ENCODE measurements at places on chromosomes 2 and 18.
A peak's percentile ranks its signal among the peaks of the same experiment; 100 is the strongest.

GRCh38 chr2:237433920-237434676 lies 20.1 kb upstream of the COL6A3 start:
- peak; percentile 62 for DNase-seq

DNA sequence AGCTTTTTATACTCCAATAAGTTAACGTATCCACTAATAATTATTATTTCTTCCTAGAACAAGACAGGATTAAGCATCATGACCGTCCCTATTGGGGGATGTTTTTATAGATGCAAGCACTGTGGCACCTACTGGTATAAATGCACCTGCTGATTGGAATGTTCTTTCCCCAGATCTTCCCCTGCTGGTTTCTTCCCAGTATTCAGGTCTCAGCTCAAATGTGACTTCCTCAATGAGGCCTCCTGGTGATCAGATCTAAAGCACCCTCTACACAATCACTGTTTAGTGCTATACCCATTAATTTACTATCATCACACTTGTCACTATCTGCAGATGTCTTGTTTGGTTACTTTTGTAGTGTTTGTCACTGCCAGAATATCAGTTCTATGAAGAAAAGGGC lies 3.9 kb upstream of the TYMS start:
- no peak for DNase-seq

DNA sequence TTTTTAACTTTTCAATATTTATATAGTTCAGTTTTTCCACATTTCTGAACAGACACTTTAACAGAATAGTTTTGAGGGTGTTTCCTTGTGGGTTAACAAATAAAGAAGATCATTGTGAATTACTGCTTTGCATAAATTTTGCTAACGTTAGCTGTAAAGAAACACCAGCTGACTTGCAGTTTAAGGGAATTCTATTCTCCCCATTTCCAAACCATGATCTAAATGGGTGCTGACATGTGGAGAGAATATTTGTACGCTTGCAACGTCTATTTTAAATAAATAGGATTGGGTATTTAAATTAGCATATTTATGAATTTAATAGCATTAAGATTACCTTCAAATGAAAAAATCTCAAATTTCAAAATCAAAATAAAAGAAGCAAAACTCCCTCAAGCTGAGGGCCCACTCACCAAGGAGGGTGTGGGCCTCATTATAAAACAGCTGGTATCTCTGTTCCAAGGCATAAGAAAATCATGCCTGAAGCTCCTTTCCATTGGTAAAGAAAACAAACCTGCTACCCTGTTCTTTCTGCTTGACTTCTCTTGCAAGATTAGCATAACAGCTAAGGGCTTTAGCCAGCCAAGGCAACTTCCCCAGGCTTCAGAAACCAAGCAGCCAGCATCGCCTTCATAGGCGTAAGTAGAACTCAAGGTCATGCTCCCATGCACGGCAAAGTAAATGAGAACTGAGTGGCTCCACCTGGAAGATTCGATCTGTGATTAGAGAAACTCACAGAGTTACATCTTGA lies 3.2 kb downstream of the MRO start:
- no peak for DNase-seq

GRCh38 chr2:230668184-230668938 lies 44.3 kb upstream of the CAB39 start:
- DNase-seq = peak; percentile 63

GRCh38 chr2:223003191-223003590 lies 48.8 kb upstream of the KCNE4 start:
- no peak for DNase-seq

GRCh38 chr2:235497096-235497495 lies 3.3 kb downstream of the AGAP1 start:
- no peak for DNase-seq

- no peak for DNase-seq
Measured at GRCh38 chr2:52934323-52934898, 833.2 kb upstream of the CHAC2 start.

- DNase-seq = no peak
Measured at GRCh38 chr18:3248658-3249359, 1.2 kb downstream of the MYL12A start.

DNA sequence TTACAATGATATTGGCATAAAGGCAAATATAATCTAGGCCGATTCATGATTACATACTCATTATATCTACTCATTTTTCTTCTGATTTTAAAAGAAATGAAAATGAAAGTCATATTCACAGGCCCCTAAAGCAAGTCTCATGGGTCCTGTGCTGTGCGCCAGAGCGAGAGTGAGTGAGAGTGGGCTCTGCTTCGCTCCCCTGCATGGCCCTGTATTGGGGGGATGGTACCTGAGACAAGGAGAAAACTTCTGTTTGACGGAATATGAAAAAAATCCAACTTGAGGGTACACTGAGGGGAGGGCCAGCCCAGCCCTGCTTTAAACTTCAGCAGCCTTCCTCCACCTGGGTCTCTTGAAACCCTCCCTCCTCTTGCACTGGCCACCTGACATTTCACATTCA lies 81.4 kb upstream of the RGPD5 start:
- DNase-seq = no peak

GRCh38 chr2:126828051-126828450 lies 70.6 kb upstream of the TEX51 start:
- no peak for DNase-seq

DNA sequence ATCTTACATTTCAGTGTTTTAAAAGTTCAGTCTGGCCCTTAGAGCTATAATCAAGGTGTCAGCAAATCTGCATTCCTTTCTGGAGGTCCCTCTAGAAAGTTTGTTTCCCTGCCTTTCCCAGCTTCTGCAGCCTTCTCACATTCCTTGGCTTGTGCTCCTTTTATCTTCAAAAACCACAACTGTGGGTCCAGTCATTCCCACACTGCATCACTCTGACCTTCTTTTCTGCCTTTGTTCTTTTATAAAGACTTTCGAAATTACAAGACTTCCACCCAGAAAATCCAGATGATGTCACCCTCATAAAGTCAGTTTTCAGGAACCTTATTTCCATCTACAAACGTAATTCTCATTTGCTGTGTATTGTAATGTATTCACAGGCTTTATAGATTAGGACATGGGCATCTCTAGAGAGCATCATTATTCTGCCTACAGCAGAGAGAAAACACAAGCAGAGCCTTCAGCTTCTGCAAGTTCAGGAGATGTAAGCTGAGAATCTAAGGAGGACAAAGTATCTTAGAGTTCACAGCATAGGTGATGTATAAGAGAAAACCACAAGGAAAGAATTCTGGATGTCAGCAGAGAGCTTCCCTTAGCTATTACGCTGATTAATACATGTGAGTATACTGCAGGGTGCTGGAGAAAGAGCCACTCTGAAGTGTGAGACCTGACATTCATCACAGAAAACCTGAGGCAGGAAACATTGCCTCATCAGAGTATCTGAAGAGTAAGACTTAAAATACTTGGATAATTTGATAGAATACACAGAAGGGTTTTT lies 1100.2 kb downstream of the CBLN2 start:
- no peak for DNase-seq

- no peak for DNase-seq
Measured at GRCh38 chr2:134594399-134594798, 124.4 kb downstream of the TMEM163 start.

GRCh38 chr18:39776766-39777165 lies 2178.3 kb upstream of the PIK3C3 start:
- no peak for DNase-seq

DNA sequence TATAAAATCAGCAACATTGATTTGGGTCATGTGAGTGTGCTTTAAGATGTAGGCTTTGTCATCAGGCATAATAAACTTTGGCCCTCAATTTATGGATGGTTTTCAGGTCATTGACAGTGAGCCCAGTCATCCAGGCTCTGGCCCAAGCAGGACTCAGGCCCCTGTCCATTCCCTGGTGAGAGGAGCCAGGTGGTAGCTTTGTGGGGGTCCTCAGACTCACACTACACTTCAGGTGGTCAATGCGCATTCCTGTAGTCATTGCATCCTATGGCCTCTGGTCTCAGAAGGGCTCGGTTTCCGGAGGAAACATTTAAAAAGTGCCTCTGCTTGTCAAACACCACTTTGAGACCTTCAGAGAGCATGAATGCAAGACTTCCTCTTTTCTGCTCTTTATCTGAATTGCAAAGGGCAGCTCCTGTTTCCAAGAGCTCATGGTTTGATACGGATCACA lies 20.2 kb downstream of the LGALSL start:
- DNase-seq = no peak

DNA sequence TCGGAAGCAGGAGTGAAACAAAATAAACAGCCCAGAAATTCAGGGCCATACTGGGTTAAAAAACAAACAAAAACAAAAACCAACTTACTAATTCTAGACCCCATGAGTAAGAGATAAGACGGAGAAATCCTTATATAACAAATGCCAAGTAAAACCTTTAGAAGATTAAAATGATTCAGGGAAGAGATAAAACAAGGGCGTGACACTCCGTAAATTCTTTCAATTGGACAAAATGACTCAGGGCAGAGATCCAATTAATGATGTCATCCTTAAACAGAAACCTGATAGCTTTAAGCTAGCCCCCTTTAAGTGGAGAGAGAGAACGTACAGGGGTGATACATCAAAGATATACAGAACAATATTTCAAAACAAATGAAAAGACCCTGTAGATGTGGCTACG lies 317.4 kb downstream of the NBAS start:
- DNase-seq = no peak

DNA sequence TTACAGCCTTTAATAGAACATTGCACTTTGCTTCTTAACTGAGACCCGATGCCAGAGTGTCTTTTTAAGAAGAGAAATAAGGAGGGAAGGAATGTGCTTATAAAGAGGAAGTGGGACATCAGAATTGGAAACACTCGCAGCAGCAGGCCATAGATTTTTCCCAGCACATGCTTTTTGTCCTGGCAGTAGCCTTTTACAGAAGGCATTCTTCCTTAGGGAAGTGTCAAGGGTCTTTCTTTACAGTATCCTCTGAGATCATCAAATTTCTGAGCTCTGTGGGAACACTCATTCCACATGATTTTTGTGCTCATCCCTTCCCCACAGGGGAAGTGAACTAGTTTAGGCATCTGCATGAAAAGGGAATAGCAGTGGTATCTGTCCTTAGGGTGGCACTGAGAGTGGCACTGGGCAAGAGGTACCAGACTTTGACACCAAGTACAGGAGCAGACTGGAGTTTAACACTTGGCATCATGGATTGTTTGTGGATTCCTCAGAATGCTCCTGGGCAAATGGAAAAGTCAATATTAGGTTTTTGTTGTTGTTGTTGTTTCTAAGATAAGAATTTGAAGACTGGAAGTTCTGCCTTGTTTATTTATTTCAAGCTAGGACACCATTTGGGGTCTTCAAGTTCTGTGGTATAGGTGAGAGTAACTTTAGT lies 4.1 kb downstream of the MYO1B start:
- DNase-seq = no peak

- DNase-seq = no peak
Measured at GRCh38 chr2:159788253-159788652, 9.8 kb downstream of the CD302 start.

DNA sequence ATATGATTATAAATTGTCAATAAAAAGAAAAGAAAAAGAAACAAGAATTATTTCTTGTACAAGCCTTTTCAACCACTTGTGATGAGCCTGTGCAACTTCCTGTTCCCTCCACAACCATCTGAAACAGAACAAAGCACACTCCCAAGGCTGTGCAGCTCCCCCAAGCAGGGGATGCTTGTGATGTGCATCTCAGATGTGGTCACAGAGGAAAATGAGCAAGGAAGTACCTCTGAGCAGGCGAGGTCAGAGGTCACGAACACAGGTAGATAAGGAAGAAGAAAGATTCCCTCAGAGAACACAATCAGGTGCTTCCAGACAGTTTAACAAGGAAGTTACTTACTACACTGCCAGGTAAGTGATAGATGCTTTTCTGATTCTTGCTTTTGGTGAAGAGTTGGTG lies 274.8 kb upstream of the SLC39A10 start:
- DNase-seq = no peak
